Neural crest cell (in vitro differentiated cells): ENCODE measurements at places on chromosomes 6 and 20.

DNA sequence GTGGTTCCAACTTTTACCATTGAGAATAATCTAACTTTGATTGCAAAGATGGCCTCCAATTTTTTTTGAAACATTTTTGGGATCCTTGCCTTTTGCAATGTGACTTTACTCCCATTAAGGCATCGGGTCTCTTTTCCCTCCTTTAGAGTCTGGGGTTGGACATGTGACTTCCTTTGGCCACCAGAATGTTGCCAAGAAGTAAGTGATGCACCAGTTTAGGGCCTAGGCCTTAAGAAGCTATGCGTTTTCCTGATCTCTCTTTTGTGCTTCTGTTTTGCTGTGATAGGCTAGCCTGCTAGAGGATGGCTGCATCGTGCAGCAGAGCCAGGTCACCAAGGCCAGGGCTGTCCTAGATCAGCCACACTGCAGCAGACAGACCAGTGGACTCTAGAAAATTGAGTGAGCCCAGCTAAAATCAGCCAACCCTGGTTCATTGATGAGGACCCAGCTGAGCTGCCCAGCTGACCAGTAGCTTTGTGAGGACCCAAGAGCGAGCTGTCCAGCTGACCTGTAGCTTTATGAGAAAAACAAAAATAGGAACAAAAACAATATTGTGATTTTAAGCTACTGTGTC, 594.0 kb upstream of the JAG1 start:
- no peak for DNase-seq

DNA sequence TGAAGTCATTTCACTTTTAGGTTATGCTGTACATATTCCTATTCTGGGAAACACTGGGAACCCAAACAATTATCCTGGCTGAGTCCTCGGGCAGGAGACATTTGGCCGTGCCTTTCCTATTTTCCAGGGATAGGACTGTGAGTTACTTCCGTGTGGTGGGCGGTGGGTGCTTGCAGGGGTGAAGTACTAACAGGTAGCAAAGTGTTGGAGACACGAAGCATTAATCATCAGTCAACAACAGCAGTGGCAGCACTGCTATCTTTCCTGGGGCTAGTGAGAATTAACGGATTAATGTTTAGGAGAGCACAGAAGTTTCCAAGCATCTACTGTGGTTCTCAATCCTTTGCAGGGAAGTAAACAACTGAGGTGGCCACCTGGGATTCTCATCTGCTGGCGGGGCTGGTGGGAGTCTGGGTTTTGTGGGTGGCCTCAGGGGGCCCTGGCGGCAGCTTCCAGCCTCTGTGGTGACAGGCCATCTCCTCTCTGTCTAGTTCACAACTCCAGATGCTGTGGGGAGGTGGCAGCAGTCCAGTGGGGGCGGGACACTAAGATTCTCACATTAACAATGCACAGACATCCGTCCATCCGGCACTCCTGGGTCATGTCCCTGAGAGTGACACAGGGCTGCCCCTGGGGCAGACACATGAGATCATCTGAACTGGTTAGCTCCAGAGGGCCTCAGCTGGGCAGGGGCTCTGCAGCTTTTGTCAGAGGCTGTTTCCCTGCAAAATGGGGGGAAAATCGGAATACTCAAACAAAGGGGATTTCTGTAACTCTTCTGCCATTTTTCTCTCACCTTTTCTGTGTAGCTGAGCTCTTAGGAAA, 90.9 kb downstream of the GJA10 start:
- peak; percentile 31 for DNase-seq

DNA sequence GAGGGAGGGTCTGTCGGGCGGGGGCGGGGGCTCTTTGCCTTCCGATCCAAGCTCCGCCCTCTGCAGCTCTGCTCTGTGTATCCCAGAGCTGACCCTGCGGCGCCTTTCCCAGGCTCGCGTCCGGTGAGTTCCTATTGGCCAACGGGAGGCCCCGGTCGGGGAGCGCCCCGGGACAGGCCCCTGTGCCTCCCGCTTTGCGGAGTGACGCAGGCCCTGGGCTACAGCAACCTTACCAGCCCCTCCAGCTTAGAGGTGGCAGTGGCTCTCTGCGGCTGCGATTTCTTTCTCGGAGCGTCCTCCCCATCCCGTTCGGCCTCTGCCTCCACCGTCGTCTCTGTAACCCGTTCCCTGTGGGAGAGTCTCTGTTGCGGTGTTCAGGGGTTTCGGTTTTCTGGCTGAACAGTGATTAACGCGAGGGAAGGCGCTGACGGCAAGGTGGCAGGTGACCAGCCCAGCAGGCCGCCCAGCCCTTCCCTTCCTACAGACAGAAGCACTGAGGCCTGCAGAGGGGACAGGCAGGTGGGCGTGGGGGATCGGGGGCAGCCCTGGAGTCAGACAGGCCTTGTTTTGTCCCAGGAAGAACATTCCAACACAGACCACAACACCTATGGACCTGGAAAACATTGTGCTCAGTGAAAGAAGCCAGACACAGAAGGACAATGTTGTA, 18.1 kb upstream of the CEBPB start:
- DNase-seq = peak; percentile 73

DNA sequence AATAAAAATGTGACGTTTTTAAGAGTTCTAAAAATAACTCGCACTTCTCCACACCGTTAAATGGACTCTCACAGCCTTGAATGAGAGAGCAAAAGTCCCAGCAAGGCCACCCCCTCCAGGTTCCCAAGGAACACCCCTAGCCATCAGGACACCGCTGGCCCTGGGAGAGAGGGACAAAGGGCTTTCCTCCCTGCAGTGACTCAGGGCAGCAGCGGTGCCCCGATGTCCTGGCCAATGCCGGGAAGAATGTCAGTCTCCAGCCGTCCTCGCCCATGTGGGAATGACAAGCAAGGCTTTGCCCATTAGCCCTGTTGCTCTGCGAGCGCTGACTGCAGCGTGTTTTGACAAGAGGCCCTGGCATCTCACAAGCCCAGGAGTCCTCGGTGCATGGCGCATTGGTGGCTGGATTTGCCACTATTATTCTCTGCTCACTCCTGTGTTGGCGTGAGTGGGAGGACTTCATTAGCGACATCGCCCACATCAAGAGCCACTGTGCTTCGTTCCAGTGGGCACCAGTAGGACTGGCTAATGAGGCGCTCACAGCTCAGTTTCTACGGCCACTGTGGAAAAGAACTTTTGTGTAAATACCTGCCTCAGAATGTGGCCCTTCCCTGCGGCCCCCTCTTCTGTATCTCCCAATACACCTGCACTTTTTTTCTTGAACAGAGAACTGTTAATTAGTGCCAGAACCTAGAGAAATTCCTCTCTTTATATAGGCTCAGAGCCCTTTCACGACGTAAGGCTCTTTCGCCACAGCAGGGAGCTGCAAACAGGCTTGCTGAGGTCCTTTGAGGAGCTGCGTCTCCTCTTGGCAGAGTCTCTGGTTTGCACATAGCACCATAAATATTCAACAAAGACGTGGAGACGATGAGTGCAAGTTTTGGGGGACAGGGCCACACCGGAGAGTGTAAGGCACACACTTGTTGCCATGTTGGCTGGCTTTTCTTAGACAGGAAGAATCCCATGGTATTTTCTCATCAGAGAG, 336.6 kb downstream of the TAF4 start:
- no peak for DNase-seq

- DNase-seq = no peak
Observed at GRCh38 chr6:137761072-137761471, 106.0 kb upstream of the TNFAIP3 start.

DNA sequence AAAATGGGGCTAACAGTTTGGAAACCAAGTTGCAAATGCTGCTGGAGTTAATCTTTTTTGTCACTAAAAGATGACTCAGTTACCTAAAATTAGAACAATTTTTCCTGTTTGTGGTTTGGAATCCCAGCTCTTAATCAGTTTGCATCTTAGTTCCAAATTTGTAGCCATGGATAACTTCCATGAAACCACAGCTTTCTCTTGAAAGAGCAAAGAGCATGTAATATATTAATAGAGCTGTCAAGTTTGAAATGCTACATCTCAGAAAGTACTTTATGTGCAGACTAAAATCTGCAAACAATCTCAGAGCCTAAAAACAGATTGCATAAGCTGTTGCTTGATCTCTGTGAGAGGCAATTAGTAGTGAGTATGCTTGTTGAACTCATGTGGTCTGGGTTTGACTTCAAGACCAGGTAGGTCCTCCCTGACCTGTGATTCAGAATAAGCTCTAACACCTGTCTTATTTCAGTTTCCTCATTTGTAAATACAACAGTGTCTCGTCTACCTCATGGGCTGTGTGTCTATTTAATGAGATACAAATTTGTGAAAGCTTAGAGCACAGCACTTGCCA, 23.5 kb downstream of the DHX35 start:
- DNase-seq = no peak

DNA sequence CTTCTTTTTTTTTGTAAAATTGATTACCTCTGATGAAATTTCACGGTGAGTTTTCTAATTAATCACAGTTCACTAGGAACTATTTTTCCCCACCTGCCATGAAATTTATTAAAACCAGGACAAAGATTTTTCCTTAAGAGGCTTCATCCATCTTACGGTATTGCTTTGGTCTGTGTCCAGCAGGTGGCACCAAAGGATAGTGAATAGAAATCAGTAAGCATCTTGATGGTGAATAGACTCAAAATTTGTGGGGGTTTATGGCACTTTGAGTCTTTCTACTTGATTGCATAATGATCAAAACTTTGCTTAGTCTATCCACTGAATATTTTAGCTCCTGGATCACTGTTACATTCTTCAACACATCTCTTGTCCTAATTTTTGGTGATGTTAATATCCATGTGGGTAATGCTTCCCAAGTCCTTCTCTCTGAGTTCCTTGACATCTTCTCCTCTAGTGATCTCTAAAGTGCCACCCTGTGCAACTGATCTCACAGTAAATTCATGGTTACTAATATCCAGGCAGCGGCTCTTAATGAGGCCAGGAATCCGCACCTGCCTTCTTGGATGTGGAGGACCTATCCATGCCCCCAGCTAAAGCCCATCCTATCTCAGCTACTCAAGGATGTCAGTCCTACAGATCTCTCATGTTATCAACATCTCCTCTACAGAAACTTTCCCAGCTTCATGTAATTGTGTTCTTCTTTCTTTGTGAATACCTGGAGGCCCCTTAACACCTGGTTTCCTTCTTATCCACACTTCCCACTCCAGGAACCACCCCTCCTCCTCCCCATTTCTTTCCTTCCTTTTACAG, 54.5 kb downstream of the STMND1 start:
- DNase-seq = peak; percentile 74

DNA sequence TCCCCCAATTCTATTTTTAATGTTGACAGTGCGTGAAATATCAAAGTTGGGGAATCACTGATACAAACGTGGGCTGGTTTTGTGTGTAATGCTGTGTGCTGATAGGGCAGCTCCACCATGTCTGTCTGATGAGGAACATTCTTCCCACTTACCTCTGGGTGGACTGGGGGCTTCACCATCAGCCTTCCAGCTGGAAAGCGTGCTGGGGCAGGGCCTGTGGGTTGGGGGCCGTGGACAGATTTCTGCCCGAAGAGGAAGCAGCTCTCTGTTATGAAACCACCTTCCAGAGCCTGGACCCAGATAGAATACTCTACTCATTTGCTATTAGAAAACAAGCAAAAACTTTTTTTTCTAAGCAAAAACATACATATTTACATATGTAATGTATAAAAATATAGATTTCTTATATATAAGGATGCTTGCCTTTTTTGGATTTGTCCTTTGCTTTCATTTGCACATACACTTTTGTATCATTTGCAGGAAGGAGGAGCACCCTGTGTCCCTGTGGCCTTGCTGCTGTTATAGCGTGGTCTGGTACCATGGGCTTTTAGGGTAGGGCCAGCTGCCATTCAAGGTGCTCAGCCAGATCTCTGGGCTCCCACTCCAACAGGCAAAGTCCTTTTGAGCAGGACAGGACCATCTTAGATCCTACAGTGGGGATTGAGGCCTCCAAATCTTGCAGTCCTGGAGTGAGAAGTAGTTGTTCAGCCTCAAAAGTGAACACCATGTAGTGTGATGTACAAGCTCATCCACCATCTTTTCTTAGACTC, 48.1 kb downstream of the DUSP22 start:
- no peak for DNase-seq

DNA sequence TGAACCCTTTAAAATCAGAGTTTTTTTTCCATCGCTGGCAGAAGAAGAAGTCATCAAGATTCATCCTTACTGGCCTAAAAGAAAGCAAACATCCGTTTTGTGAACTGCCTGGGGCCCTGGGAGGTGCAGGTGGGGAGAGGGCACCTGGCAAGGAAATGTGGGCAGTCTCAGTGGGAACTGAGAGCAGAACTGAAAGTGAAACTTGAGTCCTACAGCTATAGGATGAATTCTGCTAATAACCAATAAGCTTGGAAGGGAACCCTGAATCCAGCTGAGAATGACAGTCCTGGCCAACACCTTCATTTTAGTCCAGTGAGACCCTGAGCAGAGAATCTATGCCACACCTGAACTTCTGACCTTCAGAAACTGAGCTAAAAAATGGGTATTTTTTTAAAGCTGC, 130.1 kb upstream of the ASCC3 start:
- DNase-seq = no peak

DNA sequence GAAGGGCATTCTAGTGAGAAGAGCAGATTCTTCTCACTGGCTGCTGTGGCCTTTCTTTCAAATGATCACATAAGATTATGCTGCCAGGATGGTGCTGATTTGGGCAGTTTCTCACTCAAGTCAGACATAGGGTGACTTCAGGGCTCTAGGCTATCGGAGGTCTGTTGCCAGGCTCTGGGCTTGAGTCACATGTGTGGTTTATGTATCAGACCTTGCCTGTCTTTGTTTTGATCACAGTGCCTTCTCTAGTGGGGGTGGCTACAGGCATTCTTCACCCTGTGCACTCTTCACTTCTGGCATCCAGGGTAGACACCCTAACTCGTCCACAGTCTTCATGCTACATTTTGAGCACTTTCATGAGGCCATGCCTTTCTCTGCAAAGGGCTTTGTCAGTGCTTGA, 823.7 kb upstream of the MAN1A1 start:
- no peak for DNase-seq

DNA sequence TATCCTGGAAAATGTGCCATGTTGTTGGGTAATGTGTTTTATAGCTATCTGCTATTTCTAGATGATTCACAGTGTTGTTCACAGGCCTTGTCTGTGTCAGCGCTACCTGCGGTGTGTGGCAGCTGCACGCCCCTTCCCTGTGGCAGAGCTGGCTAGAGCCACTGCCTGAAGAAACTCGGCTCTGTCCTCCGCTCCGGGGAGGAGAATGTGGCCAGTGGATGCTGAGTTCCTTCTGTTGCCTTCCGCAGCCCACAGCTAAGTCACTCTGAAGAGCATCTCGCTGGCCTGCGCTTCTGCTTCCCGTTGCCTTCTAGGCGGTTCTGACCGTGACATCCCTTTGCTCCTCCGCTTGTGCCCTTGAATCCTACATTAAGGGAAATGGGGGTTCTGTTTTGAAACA, 135.1 kb downstream of the PLG start:
- DNase-seq = no peak

DNA sequence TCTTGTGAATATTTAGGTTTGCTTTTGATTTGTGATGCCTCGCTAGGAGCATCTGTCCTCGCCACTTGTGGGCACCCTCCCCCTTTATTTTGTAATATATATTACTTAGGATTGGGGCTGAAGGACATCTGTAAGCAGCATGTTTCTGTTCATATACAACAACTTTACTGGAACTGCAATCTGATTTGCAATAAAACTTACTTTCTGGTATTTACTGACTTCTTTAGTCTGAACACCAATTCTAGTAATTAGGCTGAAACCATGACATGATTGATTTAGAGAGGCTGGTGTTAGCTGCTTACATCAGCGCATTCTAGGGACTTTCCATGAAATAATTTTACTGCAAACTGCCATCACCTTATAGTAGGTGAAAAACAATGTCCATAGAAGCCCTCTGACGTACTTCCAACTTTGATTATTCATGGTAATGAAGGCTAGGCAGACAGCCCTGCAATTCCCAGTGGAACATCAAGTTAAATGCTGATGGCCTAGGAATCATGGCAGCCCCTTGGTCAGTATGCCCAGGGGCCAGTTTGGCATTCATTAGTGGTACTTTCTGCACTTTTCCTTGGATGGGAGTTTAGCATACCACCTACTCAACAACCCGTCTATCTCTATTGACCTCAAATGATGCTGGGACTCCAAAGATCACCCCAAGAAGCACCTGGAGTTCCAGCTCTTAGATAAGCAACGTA, 132.9 kb upstream of the MCHR2 start:
- DNase-seq = no peak
